GM23248 (cell line): ENCODE measurements at places on chromosomes 11 and 22.

DNA sequence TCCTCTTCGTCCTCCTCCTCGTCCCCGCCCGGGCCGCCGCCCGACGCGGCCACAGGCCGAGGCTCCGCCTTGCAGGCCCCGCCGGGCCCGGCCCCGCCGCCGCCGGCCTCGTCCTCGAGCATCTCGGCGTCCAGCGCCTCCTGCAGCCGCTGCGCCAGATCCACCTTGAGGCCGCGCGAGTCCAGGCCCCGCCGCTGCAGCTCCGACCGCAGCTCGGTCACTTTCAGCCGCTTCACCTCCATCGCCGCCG lies 417 bp downstream of the HNRNPUL2 start:
- DNase-seq, result no peak

DNA sequence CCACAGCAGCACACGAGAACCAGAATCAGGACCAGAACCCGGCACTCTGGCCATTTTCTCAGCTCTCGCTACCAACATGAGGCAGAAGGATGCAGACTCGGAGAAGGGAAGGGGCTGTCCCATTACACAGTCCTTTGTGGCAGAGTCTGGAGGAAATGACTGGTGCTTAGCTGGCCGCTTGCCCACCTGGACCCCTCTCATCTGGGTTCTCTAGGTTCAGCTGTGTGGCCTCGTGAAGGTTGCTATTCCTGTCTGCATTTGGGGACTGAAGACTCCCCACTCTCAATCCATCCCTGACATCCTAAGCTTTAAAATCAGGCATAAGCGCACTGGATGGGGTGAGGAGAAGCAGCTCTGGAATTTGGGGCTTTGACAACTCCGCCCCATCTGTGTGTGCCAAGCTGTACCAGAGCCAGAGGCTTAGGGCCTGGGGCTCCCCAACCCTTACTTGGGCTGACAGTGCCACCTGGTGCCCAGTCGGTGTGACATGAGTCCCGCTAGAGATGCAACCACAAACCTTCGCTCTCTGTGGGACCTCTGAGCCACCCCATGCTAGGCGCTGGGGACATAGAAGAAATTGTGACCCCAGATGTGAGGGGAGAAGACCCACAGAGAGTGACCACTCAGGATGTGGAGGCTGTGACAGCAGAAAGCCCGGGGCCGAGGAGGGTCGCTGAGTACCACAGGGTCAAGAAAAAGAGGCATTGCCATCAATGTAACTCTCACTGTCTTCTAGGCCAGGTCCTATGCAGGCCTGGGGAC lies 35.8 kb upstream of the FCHSD2 start:
- peak; percentile 90 for DNase-seq

DNA sequence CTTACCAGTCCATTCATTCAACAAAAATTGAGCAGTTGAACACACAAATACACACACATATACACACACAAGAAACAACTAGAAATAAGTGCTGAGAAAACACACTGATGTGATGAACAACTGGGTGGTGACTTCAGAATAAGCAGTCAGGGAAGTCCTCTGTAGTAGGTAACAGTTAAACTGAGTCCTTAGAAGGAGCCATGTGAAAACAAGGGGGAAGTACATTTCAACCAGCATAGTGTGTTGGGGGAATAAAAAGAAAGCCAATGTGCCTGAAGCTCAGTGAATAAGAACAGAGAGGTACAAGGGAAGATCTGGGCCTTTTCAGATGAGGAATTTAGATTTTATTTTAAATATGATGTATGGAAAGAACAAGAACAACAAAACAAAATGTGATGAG lies 6.8 kb upstream of the TMEM123 start:
- DNase-seq, result no peak

DNA sequence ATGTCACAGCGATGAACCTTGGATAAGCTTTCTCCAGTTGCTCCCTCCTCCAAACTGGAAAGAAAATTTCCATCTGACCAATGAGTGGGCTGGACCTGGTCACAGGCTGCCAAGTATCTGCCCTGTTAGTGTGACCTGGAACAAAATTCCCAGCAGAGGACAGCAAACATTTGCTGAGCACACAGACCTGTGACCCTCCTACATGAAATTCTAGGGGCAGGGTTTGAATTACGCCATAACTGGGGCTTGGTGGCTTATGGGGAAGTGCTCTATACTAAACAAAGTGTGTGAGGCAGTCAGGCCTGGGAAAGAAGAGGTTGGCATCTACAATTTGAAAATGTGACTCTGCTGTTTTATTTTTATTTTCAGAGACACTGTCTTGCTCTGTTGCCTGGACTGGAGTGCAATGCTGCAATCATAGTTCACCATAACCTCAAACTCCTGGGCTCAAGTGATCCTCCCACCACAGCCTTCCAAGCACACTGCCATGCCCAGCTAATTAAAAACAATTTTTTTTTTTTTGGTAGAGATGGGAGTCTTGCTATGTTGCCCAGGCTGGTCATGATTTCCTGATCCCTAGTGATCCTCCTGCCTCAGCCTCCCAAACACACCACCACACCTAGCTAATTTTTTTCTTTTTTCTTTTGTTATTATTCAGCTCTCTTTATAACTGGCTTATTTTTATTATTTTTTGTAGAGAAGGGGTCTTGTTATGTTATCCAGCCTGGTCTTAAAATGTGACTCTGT lies 13.6 kb upstream of the XBP1 start:
- DNase-seq, result no peak

DNA sequence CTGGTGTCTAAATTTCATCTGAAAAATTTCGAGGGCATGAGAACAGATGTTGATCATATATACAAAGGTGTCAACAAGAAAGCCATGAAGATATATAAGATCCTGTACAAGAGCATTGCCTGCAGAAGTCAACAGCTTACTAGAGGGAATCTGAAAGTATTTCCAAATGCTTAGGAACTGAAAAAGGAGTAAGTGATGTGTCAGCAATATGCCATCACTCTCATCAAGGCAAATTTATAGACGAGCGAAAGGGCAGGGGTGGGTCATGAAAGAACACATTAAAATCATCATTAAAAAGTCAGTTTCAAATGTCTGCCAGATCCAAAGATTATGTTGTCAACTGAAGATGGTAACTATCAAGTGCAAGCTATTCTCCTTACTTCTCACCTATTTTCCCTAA lies 1299.0 kb downstream of the LRRC4C start:
- no peak for DNase-seq

GRCh38 chr22:17491090-17491640 lies 72.1 kb upstream of the SLC25A18 start:
- DNase-seq, result no peak

DNA sequence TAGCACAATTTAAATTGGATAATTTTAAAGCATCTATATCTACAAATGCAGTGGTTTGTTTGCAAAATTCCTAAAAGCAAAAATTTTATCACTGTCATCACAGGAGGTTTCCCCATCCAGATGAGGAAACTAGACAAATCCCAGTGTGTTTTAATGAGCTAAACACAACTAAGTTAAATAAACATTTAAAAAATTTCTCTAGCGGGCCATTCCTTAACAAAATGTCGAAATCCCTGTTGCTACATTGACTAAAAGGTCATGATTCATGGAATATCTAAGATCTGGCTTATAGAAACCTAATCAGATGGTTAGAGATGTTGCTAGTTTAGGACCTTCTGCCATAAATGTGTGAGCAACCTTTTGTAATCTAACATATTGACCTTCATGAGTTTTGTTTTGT lies 107.3 kb upstream of the BDNF start:
- DNase-seq, result peak; percentile 60

- no peak for DNase-seq
Measured at GRCh38 chr22:44382116-44383038, 69.6 kb upstream of the SHISAL1 start.

GRCh38 chr11:101011881-101012280 lies 117.7 kb downstream of the PGR start:
- DNase-seq, result no peak

DNA sequence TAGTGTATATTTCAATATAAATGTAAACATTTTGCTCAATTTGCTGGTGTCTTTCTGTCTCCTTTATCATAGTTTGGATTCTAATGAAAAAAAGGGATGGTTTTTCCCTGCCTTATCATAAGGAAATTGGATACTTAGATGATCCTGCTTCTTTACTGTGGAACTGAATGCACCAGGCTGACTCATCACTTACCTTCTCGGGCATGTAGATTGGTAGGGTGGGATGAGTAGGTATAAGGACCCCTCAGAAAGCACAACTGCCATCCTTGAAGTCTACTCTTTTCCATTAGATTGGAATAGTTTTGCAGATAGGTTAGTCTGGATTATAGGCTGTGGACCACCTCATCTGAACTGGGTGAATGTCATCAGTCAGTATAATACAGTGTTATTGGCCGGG lies 7.5 kb upstream of the SIDT2 start:
- no peak for DNase-seq

DNA sequence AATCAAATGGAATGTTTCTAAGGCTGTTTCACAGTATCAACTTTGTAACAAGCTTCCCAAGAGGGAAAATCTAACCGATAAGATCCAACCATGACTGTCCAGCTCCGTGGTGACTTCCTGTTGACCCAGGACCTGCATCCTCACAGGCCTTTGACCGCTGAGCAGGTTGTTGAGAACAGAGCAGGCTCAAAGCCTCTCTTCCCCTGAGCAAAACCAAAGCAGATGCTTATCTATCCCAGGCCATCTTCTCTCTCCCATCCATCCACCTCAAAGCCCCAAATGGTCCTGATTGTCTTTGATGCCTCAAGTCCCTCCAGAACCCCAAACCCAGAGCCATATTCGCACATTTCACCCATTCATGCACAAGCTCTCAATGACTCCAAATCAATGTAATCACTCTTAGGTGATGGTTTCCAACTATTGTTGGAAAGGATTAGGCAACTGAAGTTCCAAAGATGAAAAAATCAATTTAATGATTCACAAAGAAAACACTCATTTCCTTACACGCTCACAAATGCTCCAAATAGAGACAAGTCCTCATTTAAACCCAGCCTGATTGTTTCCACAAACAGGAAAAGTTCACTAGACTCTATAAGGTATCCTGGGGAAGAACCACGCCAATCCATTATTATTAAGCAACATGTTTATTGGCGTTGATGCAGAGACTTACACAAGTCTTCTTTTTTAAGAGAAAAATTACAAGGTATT lies 48.7 kb downstream of the C11orf58 start:
- DNase-seq, result peak; percentile 65

DNA sequence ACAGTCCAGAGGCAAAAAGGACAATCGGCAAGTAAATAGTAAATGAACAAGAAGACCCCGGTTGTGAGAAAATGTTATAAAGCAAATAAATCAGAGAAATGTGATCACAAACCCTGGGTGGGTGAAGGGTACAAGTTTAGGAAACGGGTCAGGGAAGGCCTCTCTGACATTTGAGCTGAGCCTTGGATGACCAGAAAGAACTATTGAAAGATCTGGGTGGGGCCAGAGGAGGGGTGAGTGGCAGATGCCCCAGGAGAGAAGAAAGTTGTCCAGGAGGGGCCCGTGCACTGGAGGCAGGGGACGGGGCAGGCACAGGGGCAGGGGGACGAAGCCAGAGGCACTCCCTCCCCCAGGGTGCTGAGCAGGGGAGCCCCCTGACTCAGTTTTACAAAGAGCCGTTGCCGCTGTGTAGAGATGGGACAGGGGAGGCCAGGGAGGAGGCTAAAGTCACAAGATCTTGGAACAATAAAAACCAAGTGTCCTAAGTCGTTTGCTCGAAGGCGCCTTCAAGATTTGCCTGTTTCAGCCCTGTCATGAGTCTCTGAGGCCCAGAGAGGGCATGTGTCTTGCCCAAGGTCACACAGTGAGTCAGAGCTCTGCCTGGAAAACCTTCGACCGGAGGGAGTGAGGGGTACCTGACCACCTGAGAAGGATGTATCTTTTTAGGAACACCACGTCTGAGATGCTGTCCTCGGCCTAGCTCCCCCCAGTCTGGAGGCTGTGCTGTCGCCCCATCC lies 10.8 kb upstream of the PDGFB start:
- no peak for DNase-seq

- DNase-seq, result peak; percentile 68
Measured at GRCh38 chr22:27990879-27991278, 71.8 kb upstream of the PITPNB start.

DNA sequence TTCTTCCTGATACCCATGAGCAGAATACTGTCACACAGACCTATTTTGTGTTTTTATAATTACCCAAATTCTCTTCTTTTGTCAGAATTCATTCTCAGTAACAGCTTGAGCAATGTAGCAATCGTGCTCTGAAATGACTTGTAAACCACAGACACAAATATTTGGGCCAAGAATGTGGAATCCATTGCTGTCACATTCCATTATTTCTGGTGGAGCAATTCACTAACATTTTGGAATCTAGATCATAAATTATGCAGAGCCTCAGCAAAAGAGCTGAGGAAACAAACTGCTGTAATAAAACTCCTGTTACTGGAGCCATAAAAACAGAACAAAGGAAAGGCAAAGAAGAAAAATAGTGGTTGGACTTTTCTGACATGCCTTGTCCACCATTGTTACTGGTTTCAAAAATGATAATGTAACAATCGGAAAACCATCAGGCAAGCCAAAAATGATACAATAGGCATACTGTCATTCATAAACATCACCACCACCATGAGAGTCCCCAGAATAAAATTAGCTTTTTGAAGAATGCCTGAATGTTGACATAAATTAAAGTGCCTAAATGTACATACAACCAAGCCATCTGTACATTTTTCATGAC lies 223.4 kb upstream of the PITPNB start:
- peak; percentile 91 for DNase-seq

GRCh38 chr11:42802201-42802899 lies 509.4 kb upstream of the API5 start:
- no peak for DNase-seq

DNA sequence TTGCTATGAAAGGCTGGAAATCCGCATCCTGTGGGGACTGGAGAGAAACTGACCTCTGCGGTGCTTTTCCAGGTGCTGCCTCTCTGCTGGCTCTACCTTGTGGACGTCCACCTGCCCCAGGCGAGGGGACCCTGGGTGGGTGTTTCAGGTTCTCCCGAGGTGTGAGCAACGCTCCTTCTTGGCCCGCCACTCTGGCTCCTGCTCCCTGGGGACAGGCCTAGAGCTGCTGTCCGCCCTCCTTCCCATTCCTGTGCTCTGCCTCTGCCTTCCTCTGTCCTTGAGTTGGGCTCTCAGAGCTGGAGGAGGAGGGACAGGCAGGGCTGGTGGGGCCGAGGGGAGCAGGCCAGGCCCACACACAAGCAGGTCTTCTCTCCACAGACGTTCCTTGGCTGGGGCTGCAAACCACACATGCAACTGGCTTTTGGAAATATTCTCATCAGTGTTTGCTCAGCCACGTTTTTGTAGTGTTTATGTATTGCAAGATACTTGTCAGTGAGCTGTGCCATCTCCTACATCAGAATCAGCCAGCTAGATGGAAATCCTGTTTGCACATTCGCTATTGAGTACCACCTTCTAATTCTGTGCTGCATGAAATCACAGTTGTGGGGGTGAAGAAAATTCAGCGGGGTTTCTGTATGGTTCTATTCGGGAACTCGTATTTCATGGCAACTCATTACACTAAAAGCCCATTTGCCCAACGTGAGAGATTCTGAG lies 1115.0 kb downstream of the BRD1 start:
- no peak for DNase-seq

- DNase-seq, result no peak
Measured at GRCh38 chr11:2437516-2437915, 6.8 kb downstream of the TRPM5 start.

- DNase-seq, result no peak
Measured at GRCh38 chr11:128182844-128183243, 404.5 kb downstream of the ETS1 start.
